CD4-positive, alpha-beta T cell treated with Interleukin-4 for 1 hour (primary cell): ENCODE measurements at places on chromosomes 7 and 10.

DNA sequence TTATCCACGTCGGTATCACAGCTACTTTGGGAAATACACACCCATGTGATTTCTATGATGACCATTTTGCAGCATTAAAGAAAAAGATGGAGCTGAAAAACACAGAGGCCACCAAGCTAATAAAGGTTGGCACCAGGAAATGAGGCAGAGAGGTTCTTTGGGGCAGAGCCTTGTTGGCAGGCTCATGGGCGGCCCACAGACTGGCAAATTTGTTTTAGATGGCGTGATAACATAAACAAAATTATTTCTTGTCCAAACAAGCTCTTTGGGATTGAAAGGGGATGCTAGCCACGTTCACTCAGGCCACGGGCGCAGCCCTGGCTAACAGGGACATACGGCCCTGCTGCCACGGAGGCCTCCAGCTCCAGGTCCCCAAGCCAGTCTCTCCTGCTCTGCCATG is 135.9 kb upstream of the ZMIZ1 start:
- DNase-seq = no peak

GRCh38 chr7:90834771-90835170 is 238.7 kb downstream of the CDK14 start:
- no peak for DNase-seq

DNA sequence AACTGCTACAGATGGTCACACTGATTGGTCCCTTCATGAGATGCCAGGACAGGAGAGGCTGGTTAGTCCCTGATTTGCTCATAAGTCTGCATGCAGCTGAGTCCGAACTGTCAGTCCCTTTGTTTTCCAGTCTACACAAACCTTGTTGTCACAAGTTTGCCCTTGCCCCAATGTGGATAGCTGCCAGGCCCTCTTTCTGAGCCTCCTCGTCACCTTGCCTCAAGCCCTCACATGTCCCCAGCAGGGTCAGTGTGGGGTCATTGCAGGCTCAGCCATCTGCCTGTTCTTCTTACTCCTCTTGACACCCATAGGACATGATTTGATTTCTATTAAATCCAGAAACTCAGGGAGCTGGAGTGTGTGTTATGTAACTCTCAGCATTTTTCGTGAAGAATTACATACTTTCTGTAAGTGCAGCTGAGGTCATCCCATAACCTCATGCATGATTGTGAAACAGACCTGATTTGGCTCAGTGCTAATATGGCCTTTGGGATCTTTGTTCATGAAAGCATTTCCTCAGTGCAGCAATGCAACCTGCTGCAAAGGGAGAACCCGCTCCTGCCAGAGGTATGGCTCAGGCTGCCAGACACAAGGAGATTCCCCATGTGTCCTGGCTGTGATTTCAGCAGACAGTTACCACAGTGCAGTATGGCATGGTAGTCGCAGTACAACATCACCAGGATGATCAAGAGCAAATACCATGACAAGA is 70.0 kb upstream of the ZMIZ2 start:
- no peak for DNase-seq

- no peak for DNase-seq
Measured at GRCh38 chr7:80277434-80278427, 143.1 kb downstream of the GNAI1 start.

- no peak for DNase-seq
Measured at GRCh38 chr7:74194686-74195085, 15.1 kb upstream of the LAT2 start.

GRCh38 chr7:43766564-43766963 is 8.1 kb downstream of the BLVRA start:
- DNase-seq = no peak

DNA sequence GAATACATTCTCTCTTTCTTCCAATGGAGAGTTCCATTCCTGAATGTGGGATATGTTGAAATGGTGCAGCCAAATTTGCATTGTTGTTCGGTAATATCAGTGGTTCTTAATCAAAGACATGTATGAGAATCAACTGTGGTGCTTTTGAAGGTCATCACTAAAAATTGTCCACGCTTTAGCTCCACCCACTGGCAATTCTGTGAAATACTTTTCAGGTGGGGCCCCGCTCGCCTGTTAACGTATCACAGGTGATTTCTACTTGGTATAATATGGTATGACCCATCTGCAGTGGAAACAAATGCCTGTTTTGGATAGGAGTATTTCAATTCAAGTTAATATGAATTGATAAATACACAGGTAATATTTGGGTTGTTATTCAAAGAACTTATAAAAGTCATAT is 178.4 kb downstream of the NSUN6 start:
- no peak for DNase-seq

DNA sequence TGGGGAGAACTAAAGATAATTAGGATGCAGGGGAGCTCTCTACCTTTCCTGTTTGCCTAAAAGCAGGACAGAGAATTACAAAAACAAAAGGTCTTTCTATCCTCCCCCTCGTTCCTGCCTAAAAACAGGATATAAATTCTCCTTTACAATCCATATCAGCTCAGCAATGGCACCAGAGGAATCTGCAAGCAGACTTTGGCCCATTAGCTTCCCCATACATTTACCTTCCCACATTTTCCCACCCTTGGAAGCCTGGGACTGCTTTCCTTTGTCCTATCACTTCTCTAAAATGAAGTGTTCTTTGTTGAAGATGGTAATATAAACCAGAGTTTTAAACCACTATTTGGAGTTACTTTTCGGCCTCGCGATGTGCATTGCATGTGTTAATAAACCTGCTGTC is 15.5 kb downstream of the SHTN1 start:
- no peak for DNase-seq

DNA sequence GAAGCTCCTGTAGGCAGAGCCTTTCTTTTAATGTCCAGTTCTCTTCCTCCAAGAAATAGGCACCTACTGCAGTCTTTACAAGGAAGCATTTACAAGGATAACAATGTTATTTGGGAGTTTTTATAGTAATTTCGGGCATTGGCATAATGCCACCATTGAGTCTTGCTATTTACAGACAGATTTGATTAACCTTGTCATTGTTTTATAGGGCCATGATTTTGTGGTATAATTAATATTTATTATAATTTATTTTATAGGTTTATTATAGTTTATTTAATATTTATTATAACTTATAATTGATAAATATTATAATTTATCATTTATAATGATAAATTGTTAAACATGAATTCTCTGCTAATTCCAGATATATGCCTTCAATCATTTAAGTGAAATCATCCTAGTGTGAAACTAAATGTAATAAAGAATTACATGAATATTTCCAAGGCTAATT is 573 bp upstream of the POT1 start:
- no peak for DNase-seq

GRCh38 chr10:117530791-117531190 is 11.8 kb upstream of the EMX2 start:
- DNase-seq = no peak

GRCh38 chr10:107444443-107444842 is 279.9 kb upstream of the SORCS1 start:
- no peak for DNase-seq

GRCh38 chr10:131890276-131891195 is 10.3 kb upstream of the PPP2R2D start:
- no peak for DNase-seq

- no peak for DNase-seq
Measured at GRCh38 chr7:68248973-68249372, 1252.3 kb downstream of the TYW1 start.

DNA sequence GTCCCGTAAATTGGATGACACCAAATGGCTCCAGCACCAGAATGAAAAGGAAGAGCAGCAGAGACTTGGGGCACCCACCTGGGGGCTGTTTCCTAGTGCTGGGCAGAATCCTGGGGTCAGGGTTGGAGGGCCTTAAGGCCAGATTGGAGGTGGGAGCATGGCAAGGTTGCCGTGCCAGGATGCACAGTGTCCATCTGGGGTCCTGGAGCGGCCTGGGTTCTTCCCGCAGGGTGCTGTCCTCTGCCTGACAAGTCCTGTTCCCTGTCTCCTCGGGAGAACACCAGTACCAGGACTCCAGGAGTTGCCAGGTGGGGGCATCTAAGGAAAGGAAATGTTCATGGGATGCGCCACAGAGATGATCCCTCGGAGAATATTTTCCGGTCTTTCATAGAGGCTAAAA is 42.8 kb downstream of the MGMT start:
- DNase-seq = no peak

DNA sequence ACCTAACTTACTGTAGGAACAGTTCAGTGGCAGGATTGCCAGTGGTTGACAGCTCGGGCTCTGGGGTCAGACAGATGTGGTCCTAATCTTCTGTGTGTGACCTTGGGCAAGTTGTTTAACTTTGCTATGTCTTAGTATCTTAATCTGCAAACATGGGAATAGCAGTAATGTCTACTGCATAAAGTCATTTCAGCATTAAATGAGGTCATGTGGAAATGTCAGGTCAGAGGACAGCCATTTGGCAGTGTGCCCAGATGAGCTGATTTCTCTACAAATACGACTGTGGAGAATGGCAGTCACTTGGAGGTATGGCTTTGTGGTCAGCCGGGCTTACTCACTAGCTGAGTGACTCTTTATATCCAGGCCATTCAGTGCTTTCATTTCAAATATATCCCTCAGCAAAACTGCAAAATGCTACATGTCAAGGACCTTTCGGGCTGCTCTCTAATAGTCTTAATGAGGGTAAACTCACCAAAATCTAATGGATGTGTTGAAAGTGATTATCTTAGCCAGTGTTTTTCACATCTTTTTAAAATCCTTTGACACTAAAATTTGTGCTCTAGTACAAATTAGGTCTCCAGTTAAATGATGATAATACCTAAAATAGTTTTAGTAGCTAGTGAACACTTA is 171.4 kb downstream of the ST7 start:
- DNase-seq = peak; percentile 59

GRCh38 chr10:49744924-49745605 is 17.1 kb downstream of the OGDHL start:
- no peak for DNase-seq

GRCh38 chr10:43049081-43049551 is 27.8 kb upstream of the RET start:
- DNase-seq = no peak

- DNase-seq = no peak
Measured at GRCh38 chr10:31126593-31126992, 94.9 kb upstream of the ZNF438 start.

DNA sequence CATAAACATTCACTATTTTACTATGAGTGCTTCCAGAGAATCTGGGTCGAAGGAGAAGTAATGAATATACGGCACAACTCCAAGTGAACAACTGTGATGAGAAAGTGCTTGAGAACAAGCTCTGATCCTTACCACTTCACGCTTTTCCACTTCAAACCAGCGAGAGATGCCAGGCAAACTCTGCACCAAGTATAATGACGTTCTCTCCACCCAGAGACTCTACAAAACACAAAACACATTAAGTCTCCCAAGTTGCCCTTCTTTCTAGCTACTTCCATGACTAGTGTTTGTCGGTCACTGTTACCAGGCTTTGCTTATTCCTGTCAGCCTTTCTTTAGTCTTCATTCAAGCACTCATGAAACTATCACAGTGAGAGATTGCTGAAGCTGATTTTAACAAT is 193.1 kb upstream of the IMMP2L start:
- DNase-seq = no peak

DNA sequence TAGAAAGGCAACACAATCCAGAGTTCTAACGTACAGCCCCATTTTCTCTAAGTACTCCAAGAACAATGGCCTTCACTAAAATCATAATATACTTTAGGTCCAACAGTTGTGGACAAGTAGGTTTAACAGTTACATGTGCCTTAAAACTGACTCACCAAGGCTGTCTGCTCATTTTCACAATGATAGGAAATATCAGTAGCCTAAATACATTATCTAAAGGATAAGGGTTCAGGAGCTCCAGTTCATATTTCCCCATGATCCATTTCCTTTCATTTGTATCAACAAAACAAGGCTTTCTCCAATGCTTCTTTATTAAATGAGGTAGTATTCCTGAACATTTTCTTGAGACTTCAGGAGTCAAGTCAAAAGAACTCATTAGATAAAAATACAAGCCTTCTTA is 164.0 kb downstream of the SLC25A13 start:
- DNase-seq = no peak
